Erythroblast (primary cell): ENCODE measurements at places on chromosomes 12 and 14.
A peak's percentile ranks its signal among the peaks of the same experiment; 100 is the strongest.

GRCh38 chr14:85531587-85532373 lies 1.8 kb downstream of the FLRT2 start:
- peak; percentile 64 for DNase-seq

GRCh38 chr14:41062826-41063225 lies 543.9 kb upstream of the LRFN5 start:
- DNase-seq: no peak

GRCh38 chr12:89846473-89847055 lies 137.9 kb upstream of the ATP2B1 start:
- no peak for DNase-seq

DNA sequence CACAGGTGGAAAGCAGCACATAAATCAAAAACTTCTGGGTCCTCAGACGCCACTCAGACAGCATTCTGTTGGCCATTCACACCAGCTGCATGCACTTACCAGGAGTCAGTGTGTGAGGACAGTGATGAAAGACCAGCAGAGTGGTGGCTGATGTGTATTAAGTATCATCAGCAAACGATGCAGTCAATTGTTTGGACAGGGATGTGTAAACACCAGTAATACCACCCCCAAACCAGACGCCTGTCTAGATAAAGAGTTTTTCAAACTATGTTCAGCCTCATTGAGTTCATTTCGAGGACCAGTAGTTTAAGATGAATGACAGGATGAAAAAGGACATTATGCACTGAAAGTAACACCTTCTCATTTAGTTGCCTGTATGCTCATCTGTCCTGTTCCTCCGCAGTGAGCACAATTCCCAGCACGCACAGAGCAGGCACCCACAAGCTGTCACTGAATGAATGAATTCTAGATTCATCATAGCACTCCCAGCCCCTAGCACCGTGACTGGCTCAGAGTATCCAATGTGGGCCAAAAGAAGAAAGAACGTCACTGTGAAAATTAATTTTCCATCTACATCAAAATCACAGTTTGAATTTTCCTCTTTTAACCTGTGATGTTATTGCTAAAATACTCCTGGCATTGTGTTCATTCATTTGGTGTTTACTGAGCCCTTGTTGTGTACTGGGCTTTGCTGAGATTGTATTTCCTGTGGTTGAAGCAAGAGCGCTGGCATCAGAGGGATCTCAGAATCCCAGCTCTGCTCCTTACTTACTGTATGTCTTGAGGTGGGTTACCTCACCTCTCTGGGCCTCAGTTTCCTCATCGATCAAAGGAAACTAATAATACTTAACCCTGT lies 124.8 kb upstream of the NOS1 start:
- DNase-seq: no peak

GRCh38 chr14:21101802-21102413 lies 1.0 kb downstream of the TMEM253 start:
- DNase-seq: peak; percentile 30

GRCh38 chr12:128190052-128190451 lies 76.9 kb upstream of the TMEM132C start:
- no peak for DNase-seq

GRCh38 chr14:75361751-75362433 lies 65.9 kb upstream of the JDP2 start:
- no peak for DNase-seq

DNA sequence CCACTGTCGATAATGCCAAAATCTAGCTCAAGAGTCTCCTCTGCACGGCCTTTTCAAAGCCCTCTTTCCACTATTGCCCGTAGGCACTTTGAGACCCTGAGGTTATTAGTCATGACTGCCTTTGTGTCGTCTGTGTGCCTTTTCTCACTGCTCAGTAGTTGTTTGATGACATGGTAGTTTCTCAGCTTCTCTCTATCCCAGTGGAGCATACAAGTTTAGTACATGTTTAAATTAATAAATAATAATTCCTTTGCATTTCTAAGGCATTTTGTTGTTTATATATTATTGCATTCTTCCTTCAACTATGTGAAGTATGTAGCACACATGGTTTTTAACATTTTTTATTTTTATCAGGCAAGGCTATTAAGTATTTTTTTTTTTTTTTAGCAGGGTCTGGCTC lies 458.1 kb downstream of the PCNX1 start:
- no peak for DNase-seq

DNA sequence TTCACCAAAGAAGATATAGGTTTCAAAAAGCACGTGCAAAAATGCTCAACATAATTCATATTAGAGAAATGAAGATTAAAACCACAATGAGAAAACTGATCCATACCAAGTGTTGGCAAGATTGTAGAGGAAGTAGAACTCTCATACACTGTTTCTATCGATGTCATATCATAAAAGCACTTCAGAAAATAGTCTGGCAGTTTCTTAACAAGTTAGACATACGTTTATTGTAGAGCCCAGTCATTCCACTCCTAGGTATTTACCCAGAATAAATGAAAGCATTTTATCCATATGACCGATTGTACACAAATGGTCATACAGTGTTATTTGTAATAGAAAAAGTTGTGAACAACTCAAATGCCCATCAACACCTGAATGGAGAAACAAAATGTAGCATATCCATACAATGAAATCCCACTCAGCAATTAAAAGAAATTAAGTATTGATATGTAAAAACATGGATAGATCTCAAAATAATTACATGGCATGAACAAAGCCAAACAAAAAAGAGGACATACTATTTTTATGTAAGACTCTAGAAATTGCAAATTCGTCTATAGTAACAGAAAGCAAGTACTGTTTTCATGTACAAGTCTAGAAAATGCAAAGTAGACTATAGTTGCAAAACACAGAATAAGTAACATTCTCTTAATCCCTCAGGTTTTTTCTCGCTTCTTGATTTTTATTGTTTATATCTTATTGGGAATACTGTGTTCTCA lies 41.0 kb downstream of the USP15 start:
- DNase-seq: no peak

GRCh38 chr12:112270673-112271072 lies 111.6 kb downstream of the HECTD4 start:
- DNase-seq: no peak

- no peak for DNase-seq
Measured at GRCh38 chr12:26032290-26032689, 73.8 kb downstream of the RASSF8 start.

DNA sequence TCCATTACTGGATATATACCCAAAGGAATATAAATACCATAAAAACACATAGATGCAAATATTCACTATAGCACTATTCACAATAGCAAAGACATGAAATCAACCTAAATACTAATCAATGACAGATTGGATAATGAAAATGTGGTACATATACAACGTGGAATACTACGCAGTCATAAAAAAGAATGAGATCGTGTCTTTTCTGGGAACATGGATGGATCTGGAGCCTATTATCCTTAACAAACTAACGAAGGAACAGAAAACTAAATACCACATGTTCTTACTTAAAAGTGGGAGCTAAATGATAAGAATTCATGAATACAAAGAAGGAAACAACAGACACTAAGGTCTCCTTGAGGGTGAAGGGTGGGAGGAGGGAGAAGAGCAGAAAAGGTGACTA lies 76.5 kb downstream of the SLC38A4 start:
- no peak for DNase-seq

GRCh38 chr14:56195223-56195622 lies 77.0 kb downstream of the PELI2 start:
- DNase-seq: no peak

DNA sequence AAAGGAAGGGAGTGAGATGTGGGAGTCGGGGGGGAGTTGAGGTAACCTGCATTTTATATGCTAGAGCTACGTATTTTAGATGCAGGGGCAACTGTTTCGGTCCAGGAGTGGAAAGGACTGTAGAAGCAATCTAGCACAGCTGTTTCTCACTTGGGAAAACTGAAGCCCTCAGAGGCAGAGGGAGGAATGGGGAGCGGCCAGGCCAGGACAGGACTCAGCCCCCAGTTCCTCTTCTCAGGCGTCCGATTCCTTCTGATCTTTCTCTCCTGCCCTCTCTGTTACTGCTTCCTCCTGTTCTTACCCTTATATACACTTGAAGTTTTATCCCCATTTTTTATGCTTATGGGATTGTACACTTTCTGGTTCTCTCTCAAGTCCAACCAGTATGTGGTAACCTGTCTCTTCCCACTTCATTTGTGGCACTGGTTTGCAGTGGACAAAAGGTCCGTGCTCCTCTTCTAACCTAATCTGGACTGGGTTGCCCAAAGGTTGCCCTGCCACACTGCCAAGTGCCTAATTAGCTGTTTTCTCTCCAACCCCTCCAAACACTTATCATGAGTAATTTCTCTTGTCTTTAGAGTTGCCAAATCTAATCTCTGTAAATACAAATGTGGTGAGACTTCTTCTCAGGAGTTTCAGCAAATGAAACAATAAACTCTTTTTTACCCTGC lies 16.2 kb downstream of the LPCAT3 start:
- DNase-seq: no peak

- DNase-seq: no peak
Measured at GRCh38 chr14:58919217-58919616, 269.2 kb upstream of the DAAM1 start.

DNA sequence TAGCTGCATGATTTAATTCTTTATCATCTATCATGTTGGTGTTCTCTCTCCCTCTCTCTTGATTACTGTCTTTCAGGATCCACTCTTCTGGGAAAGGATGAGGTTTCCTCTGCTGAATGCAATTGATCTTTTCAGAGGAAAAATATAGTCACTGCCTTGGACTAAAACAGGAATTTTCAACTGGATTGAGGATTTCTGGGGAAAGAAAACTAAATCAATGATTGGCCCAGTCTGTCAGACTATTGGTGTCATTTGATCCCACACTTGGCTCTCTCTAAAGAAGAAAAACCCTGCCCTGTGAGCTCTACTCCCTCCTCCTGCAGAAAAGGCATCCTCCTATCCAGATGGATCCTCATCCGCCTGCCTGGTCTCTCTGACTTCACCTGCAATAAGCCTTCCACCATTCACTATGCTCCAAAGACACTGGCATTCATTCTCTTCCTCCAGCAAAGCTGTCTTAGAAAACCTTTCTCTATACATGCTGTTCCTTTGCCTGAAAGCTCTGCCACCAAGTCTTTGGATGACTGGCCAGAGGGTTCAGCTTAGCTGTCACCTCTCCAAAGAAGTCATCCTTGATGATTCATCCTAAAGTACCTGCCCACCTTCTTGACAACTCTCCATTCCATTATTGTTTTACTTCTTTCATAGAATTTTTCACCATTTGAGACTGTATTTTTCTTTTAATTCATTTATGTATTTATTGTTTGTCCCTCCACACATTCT lies 127.7 kb upstream of the CAND1 start:
- DNase-seq: no peak

- DNase-seq: no peak
Measured at GRCh38 chr12:41950455-41950854, 194.2 kb downstream of the GXYLT1 start.

- no peak for DNase-seq
Measured at GRCh38 chr12:4293966-4294505, 20.5 kb downstream of the CCND2 start.

- DNase-seq: no peak
Measured at GRCh38 chr14:63288853-63289252, 29.9 kb downstream of the GPHB5 start.

DNA sequence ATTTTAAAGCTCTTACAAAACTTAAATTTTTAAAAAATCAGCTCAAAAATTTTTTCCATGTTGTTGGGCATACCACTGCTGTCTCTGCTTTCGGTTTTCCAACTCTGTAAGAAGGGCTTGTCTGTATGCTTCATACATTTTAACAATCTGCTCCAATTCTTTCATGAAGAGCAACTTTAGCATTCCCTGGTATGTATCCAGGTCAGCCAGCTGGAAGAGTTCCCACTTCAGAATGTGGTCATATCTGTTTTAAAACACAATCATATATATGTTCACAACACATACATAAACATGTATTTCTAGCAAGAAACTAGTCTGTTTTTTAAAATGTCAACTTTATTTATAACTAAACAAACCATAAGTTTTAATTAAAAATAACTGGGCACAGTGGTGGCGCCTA lies 33.0 kb downstream of the SAV1 start:
- DNase-seq: no peak

DNA sequence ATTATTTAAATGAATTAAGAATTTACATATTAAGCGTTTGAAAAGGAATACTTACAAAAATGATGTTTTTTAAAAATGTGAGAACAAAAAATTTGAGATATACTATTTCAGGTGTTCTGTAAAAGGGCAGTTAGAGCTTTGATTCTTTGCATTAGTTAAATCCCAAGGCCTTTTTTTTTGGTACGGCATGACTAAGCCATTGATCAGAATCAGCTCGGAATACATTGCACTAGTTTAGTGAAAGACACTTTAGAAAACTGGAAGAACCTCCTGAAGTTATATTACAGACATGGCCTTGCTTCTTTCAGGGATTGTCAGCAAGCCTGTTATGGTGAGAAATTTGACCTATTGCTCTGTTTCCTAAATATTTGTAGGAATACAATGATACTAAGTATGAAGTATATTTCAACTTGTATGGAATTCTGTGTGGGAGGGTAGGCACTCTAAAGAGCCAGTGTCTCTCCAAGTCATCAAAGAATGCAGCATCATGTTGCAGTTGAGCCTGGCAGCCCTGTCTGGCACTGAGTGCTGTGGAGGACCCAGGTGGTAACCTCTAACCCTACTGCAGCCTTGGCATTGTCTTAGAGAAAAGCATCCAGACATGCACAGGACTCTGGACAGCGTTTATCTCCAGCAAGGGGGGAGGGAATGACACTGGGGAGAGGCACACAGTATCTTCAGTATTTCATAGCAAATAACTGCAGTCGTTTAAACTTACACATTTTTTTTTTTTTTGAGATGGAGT lies 1.5 kb downstream of the KLC1 start:
- no peak for DNase-seq

DNA sequence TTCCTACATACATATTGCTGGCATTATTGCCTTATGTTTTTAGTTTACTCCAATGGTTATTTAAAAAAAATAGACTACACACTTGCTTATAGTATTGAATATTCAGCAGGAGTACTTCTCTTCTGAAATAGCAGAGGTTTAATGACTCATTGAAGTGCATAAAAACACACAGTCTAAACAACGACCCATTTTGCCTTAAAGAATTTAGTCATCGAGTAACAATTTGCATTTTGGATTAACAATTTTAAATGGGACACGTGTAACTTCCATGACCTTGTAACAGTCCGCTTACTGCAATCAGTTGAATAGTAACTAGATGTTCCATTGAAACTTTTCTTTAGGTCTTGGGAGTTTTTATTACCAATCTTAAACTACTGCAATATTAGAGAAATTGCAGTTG lies 9.0 kb downstream of the TRHDE start:
- no peak for DNase-seq

GRCh38 chr12:122610911-122611310 lies 83.9 kb downstream of the KNTC1 start:
- no peak for DNase-seq

DNA sequence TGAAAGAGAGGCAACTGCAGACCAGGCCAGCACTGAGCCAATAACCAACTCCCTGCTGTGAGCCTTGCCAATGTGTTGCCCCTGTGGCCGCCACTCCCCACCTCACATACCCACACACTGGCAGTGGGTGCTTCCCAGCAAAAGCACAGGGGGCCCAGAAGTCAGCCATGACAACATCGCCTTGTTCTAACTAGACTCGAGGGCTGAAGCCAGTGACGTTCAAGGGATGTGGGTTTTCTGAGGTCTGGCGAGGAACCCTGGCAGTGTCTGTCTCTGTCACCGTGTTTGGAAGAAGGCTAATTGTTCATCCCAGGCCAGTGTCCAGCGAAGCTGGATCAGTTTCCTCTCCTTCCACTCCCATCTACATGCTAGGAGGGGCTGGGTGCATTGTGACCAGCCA lies 311.8 kb upstream of the AMIGO2 start:
- DNase-seq: no peak
